ENCODE measurements at places on chromosomes 11 and 22. TPM values are rescaled to one million over a fixed set of nuclear protein-coding genes. Genes with fewer than 3 reads are reported as not detected.

WNT7B gene
- total RNA-seq, result not detected

GRCh38 chr11:10856689-10857458 is 979 bp downstream of the ZBED5 start:
- no peaks in the 10 kb centered on the region for H3K4me1 ChIP-seq
- H3K4me3 ChIP-seq, result peak overlapping the region; percentile 79
- peak overlapping the region; percentile 89 for H3K27ac ChIP-seq
- no peaks in the 10 kb centered on the region for H3K27me3 ChIP-seq
- H3K36me3 ChIP-seq, result no peaks in the 10 kb centered on the region

DDX17 gene
- 934 TPM for total RNA-seq

DNA sequence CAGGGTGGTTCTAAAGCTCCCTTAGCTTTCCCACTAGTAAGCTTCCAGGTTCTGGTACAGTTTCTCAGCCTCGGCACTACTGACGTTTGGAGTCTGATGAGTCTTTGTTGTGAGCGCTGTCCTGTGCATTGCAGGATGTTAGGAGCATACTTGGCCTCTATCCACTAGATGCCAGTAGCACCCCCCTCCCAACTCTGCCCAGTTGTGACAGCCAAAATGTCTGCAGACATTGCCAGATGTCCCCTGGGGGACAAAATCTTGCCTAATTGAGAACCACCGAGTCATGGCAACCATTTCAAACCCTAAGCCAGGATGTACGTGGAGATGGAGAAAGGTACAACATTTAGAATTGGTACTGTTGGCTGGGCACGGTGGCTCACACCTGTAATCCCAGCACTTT is 68.7 kb downstream of the PTPRJ start:
- peak overlapping the region; percentile 5 for H3K27ac ChIP-seq
- no peak overlapping the region for H3K4me3 ChIP-seq
- no peaks in the 10 kb centered on the region for H3K27me3 ChIP-seq
- H3K4me1 ChIP-seq, result peaks cover 60% of the 10 kb centered on the region
- DNase-seq, result no peak

C11orf65 gene
- total RNA-seq, result 3.7 TPM

- no peak for DNase-seq
- H3K4me1 ChIP-seq, result peaks cover 70% of the 10 kb centered on the region
- H3K4me3 ChIP-seq, result no peak overlapping the region
- H3K27me3 ChIP-seq, result no peaks in the 10 kb centered on the region
- H3K27ac ChIP-seq, result peak overlapping the region; percentile 77
These were observed 18.2 kb downstream of the GDPD5 start for GRCh38 chr11:75507571-75507970.

DNA sequence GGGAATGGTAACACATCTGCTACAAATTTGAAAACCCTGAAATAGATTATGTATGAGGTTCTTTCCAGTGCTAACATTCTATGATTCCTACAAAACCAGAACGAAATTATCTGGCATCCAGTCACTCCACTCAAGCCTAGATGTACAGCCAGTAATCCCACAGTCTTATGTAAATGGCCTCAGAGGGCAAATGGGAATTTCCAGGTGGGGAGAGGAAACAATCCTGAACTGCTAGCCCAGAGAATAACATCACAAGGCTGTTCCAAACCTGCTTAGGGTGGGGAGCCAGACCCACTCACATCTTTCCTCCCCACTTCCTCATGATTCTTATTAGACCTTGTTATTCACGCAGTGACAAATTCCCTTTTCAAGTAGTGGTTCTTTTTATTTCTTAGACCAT is 3.5 kb downstream of the FIBIN start:
- peak overlapping the region; percentile 90 for H3K27ac ChIP-seq
- H3K27me3 ChIP-seq, result no peaks in the 10 kb centered on the region
- H3K4me3 ChIP-seq, result peak overlapping the region; percentile 63
- no peaks in the 10 kb centered on the region for H3K4me1 ChIP-seq

- DNase-seq, result no peak
- H3K27ac ChIP-seq, result no peak overlapping the region
- H3K4me3 ChIP-seq, result no peak overlapping the region
- H3K36me3 ChIP-seq, result no peaks in the 10 kb centered on the region
- no peaks in the 10 kb centered on the region for H3K27me3 ChIP-seq
These were observed 64.6 kb downstream of the CLPB start for GRCh38 chr11:72369743-72370142.

GRCh38 chr11:87934182-87934581 is 241.1 kb downstream of the RAB38 start:
- no peak for DNase-seq
- no peak overlapping the region for H3K4me3 ChIP-seq
- no peak overlapping the region for H3K27ac ChIP-seq
- H3K4me1 ChIP-seq, result no peaks in the 10 kb centered on the region
- no peaks in the 10 kb centered on the region for H3K27me3 ChIP-seq

DNA sequence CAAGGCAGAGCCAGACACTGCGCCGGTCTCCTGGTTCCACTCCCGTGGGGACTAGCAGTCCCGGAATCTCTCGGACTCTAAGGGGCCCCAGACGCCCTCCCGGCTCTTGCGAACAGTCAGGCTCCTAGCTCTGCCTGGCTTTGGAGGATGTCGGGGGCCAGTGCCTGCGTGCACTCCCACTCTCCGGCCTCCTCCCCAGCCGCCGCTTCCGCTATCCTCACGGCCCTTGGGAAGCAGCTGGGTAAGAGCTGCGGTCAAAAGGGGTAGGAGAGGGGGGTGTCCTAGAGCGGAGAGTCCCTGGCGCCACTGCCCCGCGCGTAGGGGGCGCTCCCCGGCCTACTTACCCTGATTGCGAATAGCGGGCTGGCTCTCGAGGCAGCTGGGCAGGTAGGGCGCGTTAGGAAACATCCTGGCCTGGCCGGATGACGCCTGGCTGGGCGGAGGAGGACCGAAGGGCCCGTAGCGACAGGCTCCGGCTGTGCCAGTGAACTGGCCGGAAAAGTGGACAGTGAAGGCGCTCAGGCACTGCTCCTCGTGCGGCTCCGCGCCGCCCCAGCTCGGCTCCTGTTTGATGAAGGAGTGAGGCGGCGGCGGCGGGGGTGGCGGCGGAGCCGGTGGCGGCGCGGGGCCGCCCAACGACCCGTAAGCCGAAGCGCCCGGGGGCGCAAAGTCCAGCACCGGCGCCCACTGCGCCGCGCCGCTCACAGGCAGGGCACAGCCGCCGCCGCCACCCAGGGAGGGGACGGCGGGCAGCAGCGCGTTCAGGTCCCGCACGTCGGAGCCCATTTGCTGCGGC is 785 bp downstream of the WT1 start:
- H3K36me3 ChIP-seq, result no peaks in the 10 kb centered on the region
- H3K4me3 ChIP-seq, result peak overlapping the region; percentile 10
- H3K4me1 ChIP-seq, result peaks cover 73% of the 10 kb centered on the region
- DNase-seq, result no peak
- H3K27ac ChIP-seq, result no peak overlapping the region

PANX3 gene
- total RNA-seq, result not detected

DNA sequence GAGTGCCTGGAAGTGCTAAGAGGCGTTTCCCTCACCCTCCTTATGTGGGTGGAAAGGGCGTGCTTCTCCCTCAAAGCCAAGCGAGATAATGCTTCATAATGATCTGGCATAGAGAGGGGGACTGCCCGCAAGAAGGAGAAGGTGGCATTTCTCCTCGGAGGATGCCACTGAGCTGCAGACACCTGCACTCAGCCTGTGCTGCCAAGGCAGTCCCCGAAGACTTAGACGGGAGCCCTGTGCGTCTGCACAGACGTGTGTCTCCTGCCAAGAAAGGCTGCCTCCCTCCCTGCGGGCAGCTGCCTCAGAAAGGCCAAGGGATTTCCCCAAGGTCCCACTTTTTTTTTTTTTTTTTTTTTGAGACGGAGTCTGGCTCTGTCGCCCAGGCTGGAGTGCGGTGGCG is 48.1 kb upstream of the SPATA19 start:
- no peak overlapping the region for H3K27ac ChIP-seq
- H3K36me3 ChIP-seq, result no peaks in the 10 kb centered on the region
- no peaks in the 10 kb centered on the region for H3K27me3 ChIP-seq
- no peaks in the 10 kb centered on the region for H3K4me1 ChIP-seq

DNA sequence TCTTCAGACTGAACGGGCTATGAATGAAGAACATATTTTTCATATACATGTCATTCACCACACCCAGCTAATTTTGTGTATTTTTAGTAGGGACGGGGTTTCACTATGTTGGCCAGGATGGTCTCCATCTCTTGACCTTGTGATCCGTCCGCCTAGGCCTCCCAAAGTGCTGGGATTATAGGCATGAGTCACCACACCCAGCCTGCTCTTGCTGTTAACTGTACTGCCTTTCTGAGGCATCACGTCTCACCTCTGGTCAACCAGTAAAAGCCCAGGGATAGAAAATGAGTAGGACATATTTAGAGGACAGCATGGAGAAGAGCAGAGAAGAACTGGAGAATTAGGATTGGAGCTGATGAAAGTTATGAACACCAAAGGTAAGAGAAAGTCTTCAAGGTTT is 55.6 kb downstream of the APOL3 start:
- H3K4me1 ChIP-seq, result no peaks in the 10 kb centered on the region
- no peaks in the 10 kb centered on the region for H3K36me3 ChIP-seq
- no peak for DNase-seq
- no peak overlapping the region for H3K27ac ChIP-seq
- H3K4me3 ChIP-seq, result no peak overlapping the region

GRCh38 chr22:25654676-25655075 is 87.3 kb upstream of the MYO18B start:
- no peak overlapping the region for H3K27ac ChIP-seq
- no peaks in the 10 kb centered on the region for H3K4me1 ChIP-seq
- no peaks in the 10 kb centered on the region for H3K36me3 ChIP-seq
- H3K27me3 ChIP-seq, result no peaks in the 10 kb centered on the region
- no peak overlapping the region for H3K4me3 ChIP-seq

DNA sequence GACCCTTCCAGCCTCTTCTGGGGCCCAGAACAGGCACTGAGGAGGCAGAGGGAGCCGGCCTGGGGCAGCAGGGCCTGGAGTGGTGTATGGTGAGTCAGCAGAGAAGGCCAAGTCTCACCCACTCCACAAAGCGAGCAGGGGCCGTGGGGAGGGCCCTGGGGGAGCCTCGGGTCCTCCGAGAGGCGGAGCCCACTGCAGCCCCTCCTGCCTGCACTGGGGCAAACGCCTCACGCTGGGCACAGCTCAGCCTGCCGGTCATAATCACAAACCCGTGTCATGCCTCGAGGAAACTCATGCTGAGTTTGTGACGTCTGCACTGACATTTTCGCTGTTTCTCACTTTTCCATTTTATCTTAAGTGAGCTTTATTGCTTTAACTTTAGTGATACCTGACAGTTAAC is 38.4 kb downstream of the TOLLIP start:
- H3K27me3 ChIP-seq, result no peaks in the 10 kb centered on the region
- no peak for DNase-seq
- H3K4me1 ChIP-seq, result no peaks in the 10 kb centered on the region
- peak overlapping the region; percentile 55 for H3K27ac ChIP-seq
- H3K4me3 ChIP-seq, result no peak overlapping the region

DNA sequence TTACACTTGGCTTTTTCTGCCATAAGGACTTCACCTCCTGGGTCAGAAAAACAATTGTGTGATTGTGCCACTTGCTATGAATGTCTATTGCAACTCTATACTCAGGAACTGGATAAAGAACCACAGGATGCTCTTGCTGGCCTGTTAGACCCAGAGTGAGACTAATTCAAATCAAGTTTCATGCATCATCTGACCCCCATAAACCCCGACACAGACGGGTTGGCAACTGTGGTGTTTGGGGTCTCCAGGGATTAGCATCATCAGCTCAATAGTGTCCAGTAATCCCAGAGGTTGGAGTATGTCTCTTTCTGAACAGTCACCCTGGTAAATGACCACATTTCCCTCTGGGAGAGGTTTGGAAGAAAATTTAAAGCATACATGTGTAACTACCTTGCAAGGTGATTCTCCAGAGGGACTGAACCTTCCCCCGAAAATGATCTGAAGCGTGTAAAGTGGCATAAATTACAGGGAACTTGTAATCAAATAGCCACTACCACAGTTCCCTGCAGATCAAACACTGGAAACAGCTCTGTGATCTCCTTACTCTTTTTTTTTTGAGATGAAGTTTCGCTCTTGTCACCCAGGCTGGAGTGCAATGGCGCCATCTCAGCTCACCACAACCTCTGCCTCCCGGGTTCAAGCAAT is 1097.6 kb downstream of the TBC1D22A start:
- no peaks in the 10 kb centered on the region for H3K4me1 ChIP-seq
- no peaks in the 10 kb centered on the region for H3K27me3 ChIP-seq
- no peak overlapping the region for H3K4me3 ChIP-seq
- DNase-seq, result no peak
- H3K36me3 ChIP-seq, result no peaks in the 10 kb centered on the region

- peak; percentile 94 for DNase-seq
- peaks cover 12% of the 10 kb centered on the region for H3K4me1 ChIP-seq
- no peak overlapping the region for H3K27ac ChIP-seq
- H3K36me3 ChIP-seq, result peaks cover 5% of the 10 kb centered on the region
- H3K27me3 ChIP-seq, result no peaks in the 10 kb centered on the region
These were observed 19.3 kb upstream of the FXYD2 start for GRCh38 chr11:117843666-117844484.

DNA sequence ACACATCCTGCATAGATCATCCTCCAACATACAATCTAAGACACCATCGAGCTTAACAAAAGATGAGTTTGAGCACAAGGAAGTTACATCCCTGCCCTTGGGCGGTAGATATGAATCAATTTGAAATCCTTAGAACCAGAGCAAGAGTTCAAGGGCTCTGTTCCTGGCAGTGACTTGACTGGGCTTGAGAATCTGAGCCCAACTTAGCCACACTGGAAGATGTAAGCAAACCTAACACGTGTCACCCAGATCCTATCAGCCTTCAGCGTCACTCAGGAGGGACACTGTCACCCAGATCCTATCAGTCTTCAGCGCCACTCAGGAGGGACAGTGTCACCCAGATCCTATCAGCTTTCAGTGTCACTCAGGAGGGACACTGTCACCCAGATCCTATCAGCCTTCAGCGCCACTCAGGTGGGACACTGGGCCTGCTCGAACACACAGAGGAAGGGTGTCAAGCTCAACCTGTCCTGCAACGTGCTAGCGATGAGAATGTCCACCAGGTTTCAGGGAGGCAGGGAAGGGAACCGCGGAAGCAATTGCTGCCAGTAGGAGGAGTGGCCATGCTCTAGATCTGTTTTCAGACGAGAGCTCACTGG is 32.8 kb upstream of the CTSD start:
- no peak overlapping the region for H3K4me3 ChIP-seq
- H3K27me3 ChIP-seq, result peaks cover 4% of the 10 kb centered on the region
- DNase-seq, result no peak
- H3K27ac ChIP-seq, result no peak overlapping the region

- H3K36me3 ChIP-seq, result no peaks in the 10 kb centered on the region
- H3K27me3 ChIP-seq, result no peaks in the 10 kb centered on the region
- H3K4me3 ChIP-seq, result no peak overlapping the region
- H3K4me1 ChIP-seq, result peaks cover 18% of the 10 kb centered on the region
- no peak for DNase-seq
These were observed 61.1 kb downstream of the LINC01488 start for GRCh38 chr11:69542314-69543168.

CCDC157 gene
- total RNA-seq, result 10.5 TPM

Data from tibial nerve (tissue), 4 donors.